Fibroblast of lung (primary cell): ENCODE measurements at places on chromosomes 3 and 15.

DNA sequence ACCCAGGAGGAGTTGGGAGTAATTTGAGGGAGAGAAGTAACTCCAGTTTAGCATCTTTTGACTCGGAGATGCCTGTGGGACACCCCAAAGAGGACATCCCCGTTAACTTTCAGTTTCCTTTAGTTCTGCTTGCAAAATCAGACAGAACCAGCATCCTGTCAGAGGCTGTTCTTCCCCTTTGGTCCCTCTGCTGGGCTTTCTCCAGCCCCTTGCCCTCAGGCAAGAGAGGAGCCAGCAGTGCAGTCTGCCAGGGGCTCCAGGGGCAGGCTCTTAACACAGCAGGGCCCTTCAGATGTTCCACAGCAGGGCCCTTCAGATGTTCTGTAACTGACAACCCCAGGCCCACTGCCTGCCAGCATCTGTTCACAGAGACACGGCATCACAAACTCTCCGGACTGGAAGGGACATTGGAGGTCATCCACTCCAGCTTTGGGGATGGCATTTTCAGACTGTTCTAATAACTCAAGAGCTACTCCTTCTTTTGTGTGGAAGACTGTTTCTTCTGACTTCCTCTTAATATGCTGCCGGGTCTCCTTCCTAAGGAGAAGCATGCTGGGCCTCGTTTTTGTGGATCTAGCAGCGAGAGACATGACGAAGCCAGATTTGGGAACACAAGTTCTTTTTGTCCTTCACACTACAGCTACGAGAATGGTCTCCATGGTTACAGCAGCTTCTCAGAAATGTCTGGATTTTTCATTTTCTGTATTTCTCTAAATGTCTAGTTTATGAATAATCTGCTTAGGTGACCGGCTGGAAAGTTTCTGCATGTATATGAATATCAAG lies 51.9 kb downstream of the KY start:
- DNase-seq: no peak
- no peak overlapping the region for H3K4me3 ChIP-seq
- H3K27ac ChIP-seq: no peak overlapping the region
- no peaks in the 10 kb centered on the region for H3K36me3 ChIP-seq
- no peaks in the 10 kb centered on the region for H3K4me1 ChIP-seq
- H3K27me3 ChIP-seq: no peaks in the 10 kb centered on the region

- H3K36me3 ChIP-seq: peaks cover 3% of the 10 kb centered on the region
- no peaks in the 10 kb centered on the region for H3K27me3 ChIP-seq
- DNase-seq: no peak
- H3K4me1 ChIP-seq: no peaks in the 10 kb centered on the region
- no peak overlapping the region for H3K27ac ChIP-seq
Measured at GRCh38 chr3:27384191-27384590, 15.0 kb upstream of the NEK10 start.

- H3K4me1 ChIP-seq: peaks cover 3% of the 10 kb centered on the region
- DNase-seq: no peak
- H3K27me3 ChIP-seq: no peaks in the 10 kb centered on the region
- peaks cover 3% of the 10 kb centered on the region for H3K36me3 ChIP-seq
- H3K4me3 ChIP-seq: no peak overlapping the region
- no peak overlapping the region for H3K27ac ChIP-seq
Measured at GRCh38 chr15:52054381-52054780, 35.4 kb downstream of the MAPK6 start.

DNA sequence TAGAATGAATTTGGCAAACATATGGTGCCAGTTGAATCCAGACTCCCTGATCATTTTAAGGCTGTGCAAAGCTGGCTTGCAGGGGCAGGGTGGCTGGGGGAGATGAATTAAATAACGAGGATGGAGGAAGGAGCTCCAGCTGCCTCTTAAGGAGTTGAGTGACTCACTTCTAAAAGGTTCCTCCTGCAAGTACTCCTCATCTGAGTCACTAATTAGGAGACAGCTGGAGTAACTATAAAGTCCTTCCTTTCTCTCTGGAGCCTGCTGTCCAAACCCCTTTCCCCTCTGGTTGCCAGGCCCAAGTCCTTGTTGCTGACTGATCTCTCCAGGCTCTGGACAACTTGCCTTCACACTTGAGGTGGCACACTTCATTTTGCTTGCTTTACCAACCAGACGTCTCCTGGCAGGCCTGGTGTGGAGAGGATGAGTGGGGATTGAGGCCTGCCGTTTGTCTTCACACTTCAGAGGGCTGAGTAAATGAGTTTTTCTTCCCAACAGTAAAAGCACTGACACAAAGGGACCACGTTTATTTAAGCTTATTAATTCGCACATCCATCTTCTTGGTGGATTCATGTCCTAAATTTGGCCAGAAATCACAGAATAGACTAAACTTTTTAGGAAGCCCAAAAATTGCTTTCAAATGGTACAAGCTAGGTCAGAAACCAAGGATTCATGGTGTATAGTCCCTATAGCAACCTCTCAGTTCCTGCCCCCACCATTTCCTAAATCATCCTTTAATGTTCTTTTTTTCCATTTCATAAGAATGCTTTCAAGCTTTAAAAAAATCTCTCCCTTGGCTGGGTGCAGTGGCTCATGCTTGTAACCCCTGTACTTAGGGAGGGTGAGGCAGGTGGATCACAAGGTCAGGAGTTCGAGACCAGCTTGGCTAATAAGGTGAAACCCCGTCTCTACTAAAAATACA lies 90.5 kb upstream of the MYRIP start:
- no peak overlapping the region for H3K27ac ChIP-seq
- no peaks in the 10 kb centered on the region for H3K27me3 ChIP-seq
- no peak overlapping the region for H3K4me3 ChIP-seq
- no peaks in the 10 kb centered on the region for H3K36me3 ChIP-seq
- no peaks in the 10 kb centered on the region for H3K4me1 ChIP-seq

- no peak overlapping the region for H3K27ac ChIP-seq
- no peaks in the 10 kb centered on the region for H3K36me3 ChIP-seq
- no peak for DNase-seq
- no peaks in the 10 kb centered on the region for H3K27me3 ChIP-seq
Measured at GRCh38 chr3:169498336-169498735, 165.2 kb downstream of the MECOM start.

DNA sequence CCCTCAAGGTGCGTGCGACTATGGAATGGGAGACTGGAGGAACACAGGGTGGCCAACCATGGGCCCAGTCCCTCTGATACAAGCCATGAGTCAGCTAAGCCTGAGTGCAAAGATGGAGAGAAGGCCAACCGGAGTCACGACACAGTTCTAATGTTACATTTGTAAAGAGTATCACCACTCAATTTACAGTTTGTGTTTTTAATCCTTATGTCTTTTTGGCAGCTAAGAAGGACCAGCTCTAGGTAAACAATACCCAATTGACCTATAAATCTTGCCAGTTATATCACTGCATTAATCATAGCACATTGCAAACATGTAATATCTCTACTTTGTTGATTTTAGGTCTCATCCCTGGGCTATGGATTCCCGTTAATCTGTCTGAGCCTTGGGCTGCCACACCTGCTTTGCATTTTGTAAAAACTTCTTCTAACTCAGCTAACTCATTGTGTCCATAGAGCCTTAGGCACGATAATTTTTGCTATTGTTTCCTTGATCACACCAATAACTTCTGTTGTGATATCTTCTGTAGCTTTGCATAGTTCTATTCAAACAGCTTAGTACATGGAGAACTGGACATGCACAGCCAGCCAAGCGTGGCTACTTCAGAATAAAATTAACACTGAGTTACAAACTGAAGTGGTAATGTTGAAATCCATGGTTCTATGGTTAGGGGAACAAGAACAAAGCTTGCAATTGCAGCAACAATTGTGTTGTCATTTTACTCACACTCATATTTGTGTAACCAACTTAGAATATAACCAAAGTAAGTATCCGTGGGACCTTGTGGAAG lies 50.3 kb downstream of the LSM3 start:
- H3K27ac ChIP-seq: no peak overlapping the region
- H3K4me1 ChIP-seq: no peaks in the 10 kb centered on the region
- no peak for DNase-seq
- no peak overlapping the region for H3K4me3 ChIP-seq
- H3K36me3 ChIP-seq: no peaks in the 10 kb centered on the region
- no peaks in the 10 kb centered on the region for H3K27me3 ChIP-seq

GRCh38 chr3:44530911-44531310 lies 24.1 kb upstream of the ZKSCAN7 start:
- H3K36me3 ChIP-seq: no peaks in the 10 kb centered on the region
- DNase-seq: no peak
- H3K4me3 ChIP-seq: no peak overlapping the region
- no peaks in the 10 kb centered on the region for H3K4me1 ChIP-seq
- H3K27ac ChIP-seq: no peak overlapping the region
- H3K27me3 ChIP-seq: no peaks in the 10 kb centered on the region

DNA sequence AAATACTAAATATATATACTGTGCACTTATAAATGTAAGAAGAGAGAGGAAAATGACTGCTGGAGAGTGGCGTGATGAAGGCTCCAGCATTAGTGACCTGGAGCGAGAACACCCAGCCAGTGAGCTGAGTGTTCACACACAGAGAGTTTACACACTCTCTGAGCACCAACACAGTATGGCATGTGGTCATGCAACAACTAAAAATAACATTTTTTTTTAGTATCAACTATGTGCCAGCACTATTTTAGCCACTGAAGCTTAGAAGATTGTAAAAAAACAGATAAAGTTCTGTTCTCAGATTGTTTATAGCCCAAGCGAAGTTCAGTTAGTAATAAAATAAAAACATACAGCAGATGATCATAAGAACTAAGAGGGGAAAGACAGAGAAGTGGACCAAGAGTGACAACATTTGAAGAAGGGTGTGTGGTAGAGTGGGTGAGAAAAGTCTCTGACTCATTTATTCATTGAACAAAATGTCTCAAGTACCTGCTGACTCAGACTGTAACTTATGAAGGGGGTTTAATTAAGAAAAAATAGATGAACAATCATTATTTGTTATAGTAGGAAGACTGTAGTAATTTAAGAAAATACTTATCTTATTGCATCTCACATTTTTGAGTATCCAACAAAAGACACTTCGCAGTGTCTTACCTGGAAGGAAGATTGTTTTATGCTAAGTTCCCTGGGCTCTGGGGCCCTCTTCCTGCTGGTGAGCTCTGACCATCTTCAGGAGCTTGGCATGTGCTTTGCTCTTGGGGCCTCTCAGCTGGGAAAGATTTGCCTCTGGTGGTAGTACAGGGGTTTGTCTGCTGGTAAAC lies 43.8 kb downstream of the GAP43 start:
- H3K4me3 ChIP-seq: no peak overlapping the region
- H3K27ac ChIP-seq: no peak overlapping the region
- no peaks in the 10 kb centered on the region for H3K27me3 ChIP-seq
- no peaks in the 10 kb centered on the region for H3K4me1 ChIP-seq

DNA sequence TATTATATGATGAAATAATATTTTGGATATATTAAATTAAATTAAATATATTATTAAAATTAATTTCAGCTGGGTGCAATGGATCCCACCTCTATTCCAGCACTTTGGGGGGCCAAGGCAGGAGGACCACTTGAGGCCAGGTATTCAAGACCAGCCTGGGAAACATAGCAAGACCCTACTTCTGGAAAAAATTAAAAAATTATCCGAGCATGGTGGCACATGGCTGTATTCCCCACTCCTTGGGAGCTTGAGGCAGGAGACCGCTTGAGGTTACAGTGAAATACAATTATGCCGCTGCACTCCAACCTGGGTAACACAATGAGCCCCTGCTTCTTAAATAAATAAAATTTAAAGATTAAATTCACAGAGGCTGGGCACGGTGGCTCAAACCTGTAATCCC lies 61.4 kb downstream of the SH3BP5 start:
- no peak overlapping the region for H3K4me3 ChIP-seq
- no peak for DNase-seq
- H3K27ac ChIP-seq: no peak overlapping the region
- no peaks in the 10 kb centered on the region for H3K27me3 ChIP-seq
- no peaks in the 10 kb centered on the region for H3K4me1 ChIP-seq

DNA sequence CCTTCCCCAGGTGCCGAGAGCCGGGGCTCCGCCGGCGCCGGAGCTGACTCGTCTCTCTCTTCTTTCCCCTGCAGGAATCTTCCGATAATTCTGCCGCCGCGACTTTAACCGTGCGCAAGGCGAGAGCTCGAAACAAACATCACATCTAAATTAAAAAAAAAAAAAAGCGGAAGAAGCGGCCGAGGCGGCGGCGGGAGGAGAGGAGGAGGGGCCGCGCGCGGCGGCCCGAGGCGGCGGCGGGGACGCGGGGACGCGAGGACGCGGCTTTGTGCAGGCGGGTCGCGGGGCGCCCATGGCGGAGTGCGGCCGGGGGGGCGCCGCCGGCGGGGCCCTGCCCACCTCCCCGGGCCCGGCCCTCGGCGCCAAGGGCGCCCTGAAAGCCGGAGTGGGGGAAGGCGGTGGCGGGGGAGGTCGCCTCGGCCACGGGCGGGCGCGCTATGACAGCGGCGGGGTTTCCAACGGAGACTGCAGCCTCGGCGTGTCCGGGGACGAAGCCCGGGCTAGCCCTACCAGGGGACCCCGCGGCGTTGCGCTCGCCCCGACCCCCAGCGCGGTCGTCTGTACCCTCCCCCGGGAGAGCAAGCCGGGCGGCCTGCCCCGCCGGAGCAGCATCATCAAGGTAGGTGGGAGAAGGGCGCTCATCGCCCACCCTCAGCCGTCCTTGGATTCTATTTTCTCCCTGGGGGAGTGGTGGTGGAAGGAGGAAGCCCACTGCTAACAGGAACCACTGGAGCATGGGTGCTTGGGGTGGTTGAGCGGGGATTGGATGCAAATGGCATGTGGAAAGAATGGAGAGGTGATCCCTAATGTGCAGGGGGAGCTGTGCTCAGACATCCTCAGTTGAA lies at the start of gene PLCL2:
Gene PLCL2 (plus strand): TSS at position 208 of the 845 bp plus-strand sequence. CDS start 85 bp downstream, at position 293.
- H3K4me3 ChIP-seq: peak within 1 kb of the TSS; percentile 67
- H3K27ac ChIP-seq: peak within 1 kb of the TSS; percentile 68
- no peaks in the 10 kb centered on the region for H3K36me3 ChIP-seq
- DNase-seq: peak; percentile 38
- H3K4me1 ChIP-seq: no peaks in the 10 kb centered on the region

DNA sequence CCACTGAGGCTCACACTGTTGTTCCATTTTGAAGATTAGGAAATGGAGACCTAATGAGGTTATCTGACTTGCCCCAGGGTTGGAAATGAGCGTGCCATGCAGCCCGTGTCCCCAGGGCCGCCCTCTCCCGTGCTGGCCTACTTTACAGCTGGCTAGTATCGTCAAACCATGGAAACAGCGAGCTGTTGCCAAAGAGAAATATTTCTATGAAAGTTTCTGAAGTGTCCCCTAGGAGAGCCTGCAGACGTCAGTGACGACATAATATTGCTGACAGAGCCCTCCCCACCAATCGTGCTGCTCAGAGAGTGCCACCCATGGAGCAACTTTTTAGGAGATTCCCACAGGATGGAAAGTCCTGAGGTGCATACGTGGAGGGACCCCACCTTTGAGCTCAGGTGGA lies 11.2 kb upstream of the FAM174B start:
- H3K36me3 ChIP-seq: no peaks in the 10 kb centered on the region
- peak; percentile 39 for DNase-seq
- no peaks in the 10 kb centered on the region for H3K4me1 ChIP-seq
- H3K27ac ChIP-seq: no peak overlapping the region

GRCh38 chr15:72515591-72516389 lies 41.7 kb downstream of the ARIH1 start:
- no peaks in the 10 kb centered on the region for H3K36me3 ChIP-seq
- H3K4me3 ChIP-seq: no peak overlapping the region
- DNase-seq: peak; percentile 58
- no peak overlapping the region for H3K27ac ChIP-seq
- H3K4me1 ChIP-seq: no peaks in the 10 kb centered on the region

GRCh38 chr3:47859956-47860605 lies 57.1 kb downstream of the DHX30 start:
- no peaks in the 10 kb centered on the region for H3K4me1 ChIP-seq
- no peak overlapping the region for H3K4me3 ChIP-seq
- peaks cover 24% of the 10 kb centered on the region for H3K36me3 ChIP-seq
- no peak for DNase-seq
- no peaks in the 10 kb centered on the region for H3K27me3 ChIP-seq

GRCh38 chr3:22969276-22969675 lies 233.9 kb upstream of the UBE2E2 start:
- no peaks in the 10 kb centered on the region for H3K4me1 ChIP-seq
- no peak overlapping the region for H3K27ac ChIP-seq
- DNase-seq: no peak
- H3K36me3 ChIP-seq: no peaks in the 10 kb centered on the region
- no peaks in the 10 kb centered on the region for H3K27me3 ChIP-seq
- no peak overlapping the region for H3K4me3 ChIP-seq
